ENCODE measurements at places on chromosomes 6 and 20.

- no peak for DNase-seq
Observed at GRCh38 chr6:167056370-167056769, 57.2 kb downstream of the CEP43 start.

- no peak for DNase-seq
Observed at GRCh38 chr6:5670811-5671561, 335.7 kb downstream of the NRN1 start.

DNA sequence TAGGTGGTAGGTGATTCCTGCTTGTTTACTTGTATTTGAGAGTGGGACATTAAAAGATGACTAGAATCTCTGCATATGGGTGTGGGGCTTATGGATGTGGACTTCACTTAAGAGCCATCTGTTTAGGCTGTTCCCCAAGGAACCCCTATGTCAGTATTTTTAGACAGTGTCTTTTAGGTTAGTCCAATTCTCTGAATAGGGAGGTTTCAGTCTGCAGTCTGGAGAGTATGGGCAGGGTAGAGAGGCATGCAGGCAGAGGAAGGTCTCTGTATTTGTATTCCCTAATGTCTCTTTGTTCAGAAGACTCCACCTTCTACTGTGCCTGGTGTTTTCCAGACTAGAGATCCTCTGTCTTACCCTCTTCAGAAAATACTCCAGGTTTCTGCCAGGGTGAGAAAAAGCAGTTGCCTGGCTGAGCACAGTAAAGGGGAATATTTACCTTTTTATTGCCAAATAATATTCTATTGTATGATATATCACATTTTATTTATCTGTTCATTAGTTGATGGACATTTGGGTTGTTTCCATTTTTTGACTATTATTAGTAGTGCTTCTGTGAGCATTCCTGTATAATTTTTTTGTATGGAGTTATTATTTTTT, 19.1 kb downstream of the SLX4IP start:
- no peak for DNase-seq

DNA sequence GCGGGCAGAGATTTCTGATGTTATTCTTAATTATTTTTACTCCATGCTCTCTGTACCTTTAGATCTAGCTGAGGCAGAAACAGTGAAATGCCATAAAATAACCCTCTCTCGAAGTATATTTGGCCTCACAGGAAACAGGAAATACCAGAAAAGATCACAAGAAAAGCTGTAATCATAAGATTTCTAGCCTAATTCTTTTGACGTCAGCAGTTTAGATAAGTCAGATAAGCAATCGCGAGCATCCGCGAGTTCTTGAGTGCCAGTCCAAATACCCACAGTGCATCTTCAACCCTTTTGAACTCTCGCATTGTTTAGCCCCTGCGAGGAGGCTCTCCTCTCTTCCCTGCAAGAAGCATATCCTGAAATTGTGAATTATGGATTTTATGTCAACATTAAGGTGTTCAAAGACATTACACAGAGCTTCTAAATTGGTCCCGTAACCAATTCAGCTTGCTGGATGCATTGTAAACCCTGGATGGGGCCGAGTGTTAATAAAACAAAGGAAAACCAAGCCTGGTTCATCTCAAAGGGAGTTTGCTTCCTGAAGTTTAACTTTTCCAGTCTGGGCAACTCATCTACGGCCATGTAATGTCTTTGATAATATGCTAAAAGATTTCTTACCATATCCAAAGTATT, 198.9 kb downstream of the MTFR2 start:
- no peak for DNase-seq

DNA sequence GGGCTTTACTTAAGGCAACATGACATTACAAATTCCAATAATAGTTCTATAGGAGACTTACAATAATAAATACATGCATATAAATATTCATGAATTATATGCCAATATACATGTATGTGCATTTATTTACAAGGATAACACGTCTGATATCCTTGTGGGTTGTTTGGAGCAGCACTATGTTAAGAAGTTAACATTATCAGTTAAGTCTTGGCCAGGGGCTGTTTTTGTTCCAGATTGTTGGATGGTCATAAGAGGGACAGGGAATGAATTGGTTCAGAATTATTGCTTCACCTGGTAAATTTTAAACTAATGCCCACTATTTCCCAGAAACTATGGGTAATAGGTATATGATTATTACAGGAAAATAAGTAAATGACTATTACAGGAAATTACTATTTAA, 81.3 kb upstream of the MMS22L start:
- DNase-seq, result no peak

GRCh38 chr6:43016176-43016942, 2.3 kb downstream of the KLHDC3 start:
- no peak for DNase-seq

GRCh38 chr20:61404303-61404702, 152.2 kb downstream of the CDH4 start:
- DNase-seq, result no peak

- DNase-seq, result no peak
Observed at GRCh38 chr6:35300848-35301247, 3.2 kb downstream of the DEF6 start.

DNA sequence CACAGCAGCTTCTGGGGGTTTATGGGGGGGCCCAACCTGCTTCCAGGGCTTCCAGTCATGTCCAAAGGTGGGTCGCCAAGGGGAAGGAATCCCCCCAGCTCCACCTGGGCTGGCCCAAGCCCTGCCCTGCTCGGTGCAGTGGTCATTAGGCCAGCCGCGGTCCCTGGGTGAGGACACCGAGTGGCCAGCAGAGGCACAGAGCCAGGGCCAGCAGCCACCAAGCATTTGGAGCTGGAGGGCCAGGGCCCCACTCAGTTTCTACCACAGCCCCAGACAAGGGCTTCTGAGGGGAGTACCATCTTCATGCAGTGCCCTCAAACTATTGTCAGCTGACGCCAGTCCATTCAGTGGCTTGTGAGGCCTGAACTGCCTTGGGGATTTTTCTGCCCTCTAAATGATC, 39.6 kb downstream of the TFEB start:
- DNase-seq, result no peak

- DNase-seq, result no peak
Observed at GRCh38 chr6:107561306-107561705, 71.4 kb downstream of the SOBP start.

- no peak for DNase-seq
Observed at GRCh38 chr20:50037123-50037522, 54.3 kb downstream of the SNAI1 start.

DNA sequence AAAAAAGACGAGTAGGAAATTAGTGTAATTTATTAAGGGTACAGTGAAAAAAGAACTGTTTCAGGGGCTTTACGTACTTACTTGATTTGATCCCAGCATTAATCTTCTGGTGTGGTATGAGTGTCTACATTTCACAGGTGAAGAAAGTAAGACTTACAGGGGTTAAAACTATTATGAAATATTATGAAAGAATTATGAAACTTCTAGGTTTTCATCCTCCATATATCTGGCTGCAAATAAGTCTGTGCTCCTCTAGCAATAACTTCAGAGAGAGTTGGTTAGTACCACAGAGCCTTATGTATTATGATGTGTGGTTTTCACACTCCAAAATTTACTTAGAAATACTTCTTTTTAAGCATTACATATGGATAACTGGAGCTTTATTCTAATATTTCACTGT, 41.9 kb downstream of the ZFAND3 start:
- DNase-seq, result no peak

- no peak for DNase-seq
Observed at GRCh38 chr6:97401533-97401932, 118.5 kb upstream of the MMS22L start.

DNA sequence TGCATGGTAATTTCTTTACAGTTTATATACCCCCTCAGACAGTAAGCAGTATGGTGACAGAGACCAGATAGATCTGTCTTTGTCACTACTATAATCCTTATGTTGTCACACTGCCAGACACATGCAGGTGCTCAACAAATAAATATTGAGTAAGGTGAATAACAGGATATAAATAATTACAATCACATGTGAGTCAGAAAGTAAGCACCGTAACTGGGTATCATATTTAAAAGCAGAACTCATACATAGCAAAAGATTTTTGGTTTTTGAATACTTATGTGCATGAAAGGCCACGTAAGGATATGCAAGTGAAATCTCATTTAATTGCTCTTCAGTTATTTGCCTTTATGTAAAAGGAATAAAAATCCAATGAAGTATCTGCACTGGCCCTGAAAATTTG, 17.4 kb downstream of the CNBD2 start:
- no peak for DNase-seq

- DNase-seq, result no peak
Observed at GRCh38 chr6:74410630-74411029, 714.6 kb downstream of the CD109 start.

GRCh38 chr20:44464514-44464913, 11.2 kb upstream of the TTPAL start:
- no peak for DNase-seq

- DNase-seq, result no peak
Observed at GRCh38 chr6:133441491-133441890, 200.3 kb downstream of the EYA4 start.

- peak; percentile 82 for DNase-seq
Observed at GRCh38 chr6:26195376-26195923, 108.2 kb downstream of the HFE start.

- DNase-seq, result peak; percentile 10
Observed at GRCh38 chr6:143337201-143337949, 113.1 kb downstream of the ADAT2 start.

DNA sequence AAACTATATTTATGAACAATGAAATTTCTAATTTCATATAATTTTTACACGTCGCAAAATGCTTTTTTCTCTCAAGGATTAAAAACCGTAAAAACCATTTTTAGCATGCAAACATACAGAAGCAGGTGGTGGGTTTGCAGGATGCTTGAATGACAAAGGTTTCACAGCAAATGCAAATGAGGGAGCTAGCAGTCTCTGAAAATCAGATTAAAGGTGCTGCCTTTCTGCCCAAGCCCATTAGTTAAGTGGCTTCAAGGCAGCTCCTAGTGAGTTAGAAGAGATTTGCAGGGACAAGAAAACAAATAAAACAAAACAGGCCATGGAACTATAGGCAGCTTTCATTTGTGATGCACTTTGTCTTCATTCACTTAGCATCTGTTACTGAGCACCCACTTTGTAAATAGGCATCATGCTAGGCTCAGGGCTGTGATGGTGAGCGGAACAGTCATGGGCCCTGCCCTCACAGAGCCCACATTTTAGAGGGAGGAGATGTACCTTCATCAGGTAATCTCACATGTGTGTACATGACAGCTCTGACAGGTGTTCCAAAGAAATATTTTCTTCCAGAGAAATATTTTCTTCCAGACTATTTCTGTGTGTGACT, 29.5 kb downstream of the NAPB start:
- DNase-seq, result no peak

GRCh38 chr6:13307508-13307995, 20.8 kb downstream of the TBC1D7 start:
- DNase-seq, result no peak

- DNase-seq, result no peak
Observed at GRCh38 chr6:132693478-132693877, 20.4 kb downstream of the VNN1 start.

- DNase-seq, result no peak
Observed at GRCh38 chr6:136351518-136352110, 62.0 kb upstream of the BCLAF1 start.

GRCh38 chr6:155443168-155443567, 12.5 kb downstream of the NOX3 start:
- no peak for DNase-seq

DNA sequence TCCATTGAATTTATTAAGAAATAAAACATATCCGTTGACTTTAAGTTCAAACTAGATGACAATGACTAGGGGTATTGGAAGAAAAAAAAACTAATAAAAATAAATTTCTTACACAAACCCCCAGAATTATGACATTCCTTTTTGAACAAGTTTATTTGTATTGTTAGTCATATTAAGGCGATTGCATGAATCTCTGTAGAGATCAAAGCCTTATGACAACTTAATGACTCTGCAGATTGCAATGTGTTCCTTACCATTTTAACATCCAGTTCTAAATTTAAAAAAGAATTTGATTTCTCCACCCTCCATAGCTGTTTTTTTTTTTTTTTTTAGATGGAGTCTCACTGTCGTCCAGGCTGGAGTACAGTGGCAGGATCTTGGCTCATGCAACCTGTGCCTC, 189.8 kb upstream of the CEP162 start:
- no peak for DNase-seq

DNA sequence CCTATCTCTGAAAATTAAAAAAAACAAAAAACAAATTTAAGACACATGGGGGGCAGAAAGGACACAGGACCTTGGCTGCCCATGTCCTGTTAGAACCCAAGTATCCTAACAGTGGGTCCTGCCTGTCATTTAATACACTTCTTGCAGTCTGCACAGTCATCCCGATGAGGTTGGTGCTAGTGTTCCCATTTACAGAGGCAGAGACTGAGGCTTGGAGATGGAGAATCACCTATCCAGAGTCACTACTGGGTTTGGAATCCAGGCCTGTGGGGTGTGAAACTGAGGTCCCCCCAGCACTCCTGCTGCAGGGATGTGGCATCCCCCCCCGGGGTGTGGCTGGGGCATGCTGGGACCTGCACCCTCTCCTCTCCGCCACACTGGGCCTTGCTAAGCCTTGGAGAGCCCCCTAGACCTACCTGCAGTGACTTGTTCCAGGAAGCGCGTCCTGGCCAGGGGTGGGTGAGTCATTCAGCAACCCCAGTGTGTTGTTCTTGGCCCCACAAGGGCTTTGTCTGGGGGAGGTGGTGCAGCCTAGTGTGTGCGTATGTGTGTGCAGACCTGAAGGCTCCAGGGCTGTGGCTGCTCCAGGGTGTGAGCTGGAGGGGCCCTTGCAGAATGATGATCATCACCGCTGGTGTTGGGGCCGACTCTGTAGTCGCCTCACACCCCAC, 49.7 kb downstream of the BCAS4 start:
- no peak for DNase-seq

DNA sequence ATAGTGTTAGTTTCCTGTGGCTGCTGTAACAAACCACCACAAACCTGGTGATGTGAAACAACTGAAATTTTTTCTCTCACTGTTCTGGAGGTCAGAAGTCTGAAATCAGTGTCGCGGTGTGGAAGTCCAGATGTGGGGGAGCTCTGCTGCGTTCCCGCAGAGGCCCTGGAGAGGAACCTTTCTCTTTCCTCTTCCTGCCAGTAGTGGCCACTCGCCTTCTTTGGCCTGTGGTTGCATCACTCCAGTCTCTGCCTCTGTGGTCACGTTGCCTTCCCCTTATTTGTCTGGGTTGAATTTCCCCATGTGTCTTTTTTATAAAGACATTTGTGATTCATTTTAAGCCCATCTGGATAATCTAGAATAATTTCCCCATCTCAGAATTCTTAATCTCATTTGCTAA, 295.5 kb upstream of the FLRT3 start:
- no peak for DNase-seq

- DNase-seq, result no peak
Observed at GRCh38 chr20:48238781-48239180, 453.5 kb upstream of the SULF2 start.

GRCh38 chr20:646107-646867, 6.7 kb downstream of the SRXN1 start:
- no peak for DNase-seq

DNA sequence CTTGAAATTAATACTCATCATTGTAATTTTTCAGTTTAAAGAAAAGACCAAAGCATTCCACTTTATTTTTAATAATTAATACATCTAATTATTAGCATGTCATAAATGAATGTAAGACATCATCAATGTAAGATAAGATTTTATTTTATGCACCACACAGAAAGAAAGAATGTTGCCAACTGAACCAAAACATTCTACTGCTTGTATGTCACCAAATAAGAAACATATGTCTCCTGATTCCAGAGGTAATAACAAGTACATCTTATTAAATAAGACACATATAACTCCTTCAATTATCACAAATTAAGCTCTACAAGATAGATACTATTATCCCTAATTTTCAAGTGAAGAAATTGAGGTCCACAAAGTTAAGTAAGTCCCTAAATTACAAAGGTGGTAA, 189.5 kb downstream of the GMDS start:
- no peak for DNase-seq

Measured in NCI-H748 treated with DMSO at 0.1 percent for 48 hours (cell line).